ENCODE measurements at places on chromosomes 3 and 15.

DNA sequence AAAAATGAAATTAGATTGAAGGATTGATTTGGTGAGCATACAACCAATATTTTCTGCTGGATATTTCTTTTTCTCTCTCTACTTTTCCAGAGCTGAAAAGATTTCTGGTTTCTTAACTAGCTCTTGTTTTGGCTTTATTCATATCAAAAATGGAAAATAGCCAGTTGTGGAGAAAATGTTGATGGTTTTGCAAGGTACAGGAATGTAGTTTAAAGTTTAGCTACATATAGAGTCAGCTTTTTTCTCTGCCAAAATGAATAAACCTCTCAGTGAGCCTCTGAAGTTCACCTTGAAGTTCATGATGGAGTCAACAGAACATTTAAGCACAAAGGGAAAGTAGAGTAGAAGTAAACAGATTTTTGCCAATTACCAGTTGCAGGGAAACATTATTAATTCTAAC is 720.5 kb upstream of the ALCAM start:
- no peak for DNase-seq

DNA sequence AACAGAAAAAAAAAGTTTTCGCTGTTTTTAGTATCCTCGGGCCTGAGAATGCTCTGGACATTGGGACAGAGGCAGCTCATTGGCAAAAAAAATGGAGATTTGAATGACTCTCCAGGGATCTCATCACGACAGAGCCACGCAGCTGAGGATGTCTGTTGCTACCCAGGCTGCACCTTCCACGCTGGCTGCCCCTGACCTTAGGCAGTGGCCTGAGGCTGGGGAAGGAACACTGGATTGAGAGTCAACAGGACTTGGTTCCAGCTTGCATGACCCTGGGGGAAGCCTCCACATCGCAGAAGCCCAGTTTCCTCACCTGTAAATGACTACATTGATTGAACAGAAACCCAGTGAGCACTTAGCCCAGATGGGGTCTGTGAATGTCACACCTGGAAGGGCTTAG is 8.7 kb upstream of the ACSBG1 start:
- no peak for DNase-seq

DNA sequence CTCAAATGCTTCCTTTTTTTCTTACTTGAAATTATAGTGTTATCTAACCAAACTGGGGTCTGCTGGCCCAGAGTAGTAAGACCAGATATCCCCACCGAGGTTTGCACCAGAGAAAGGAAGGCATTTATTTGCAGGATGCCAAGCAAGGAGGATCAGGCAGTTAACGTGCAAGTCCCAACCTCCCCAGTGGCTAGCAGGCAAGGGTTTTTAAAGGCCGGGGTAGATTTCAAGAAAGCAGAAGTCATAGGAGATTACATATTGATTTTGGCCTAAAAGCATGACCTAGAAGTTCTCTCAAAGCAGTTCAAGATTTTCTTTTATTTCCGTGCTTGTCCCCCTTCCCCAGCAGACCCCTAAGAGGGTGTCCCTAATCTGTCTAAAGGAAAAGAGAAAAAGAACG is 32.8 kb upstream of the STRIT1 start:
- DNase-seq, result no peak

GRCh38 chr3:28951772-28952556 is 328.9 kb upstream of the RBMS3 start:
- DNase-seq, result no peak

DNA sequence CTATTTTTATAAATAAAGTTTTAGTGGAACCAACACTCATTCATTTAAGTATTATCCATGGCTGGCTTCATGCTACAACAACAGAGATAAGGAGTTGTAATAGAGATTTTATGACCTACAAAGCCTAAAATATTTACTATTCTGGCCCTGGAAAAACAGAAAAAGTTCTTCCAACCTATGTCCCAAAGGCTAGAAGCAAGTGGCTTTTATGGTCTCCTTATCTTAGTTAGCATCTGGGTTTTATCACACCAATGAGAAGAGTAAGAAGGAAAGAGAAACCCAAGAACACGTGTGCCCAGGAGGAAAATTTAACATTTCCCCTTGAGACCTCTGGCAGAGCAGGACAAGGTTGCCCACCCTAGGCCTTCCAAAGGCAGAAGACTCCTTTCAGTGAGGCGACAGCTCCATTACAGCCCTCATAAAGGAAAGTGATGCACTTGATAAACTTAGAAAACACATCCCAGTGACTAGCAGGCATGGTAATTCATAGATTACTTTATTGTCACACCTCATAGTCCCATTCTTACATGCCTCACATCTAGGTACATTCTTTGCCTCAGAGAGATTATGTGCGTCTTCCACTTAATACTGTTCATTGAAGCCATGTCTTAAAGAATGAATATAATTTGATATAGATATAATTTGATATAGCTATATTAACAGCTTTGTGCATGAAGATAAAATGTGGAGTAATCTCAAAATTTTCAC is 113.2 kb upstream of the ACP3 start:
- no peak for DNase-seq

- no peak for DNase-seq
Observed at GRCh38 chr3:10962481-10963036, 30.0 kb upstream of the SLC6A1 start.

Measured in muscle of arm (tissue), 14 donors.